ENCODE measurements at places on chromosomes 13 and 19.
A peak's percentile ranks its signal among the peaks of the same experiment; 100 is the strongest.

- no peak for DNase-seq
These were observed 49.3 kb upstream of the IL17D start for GRCh38 chr13:20654156-20654555.

DNA sequence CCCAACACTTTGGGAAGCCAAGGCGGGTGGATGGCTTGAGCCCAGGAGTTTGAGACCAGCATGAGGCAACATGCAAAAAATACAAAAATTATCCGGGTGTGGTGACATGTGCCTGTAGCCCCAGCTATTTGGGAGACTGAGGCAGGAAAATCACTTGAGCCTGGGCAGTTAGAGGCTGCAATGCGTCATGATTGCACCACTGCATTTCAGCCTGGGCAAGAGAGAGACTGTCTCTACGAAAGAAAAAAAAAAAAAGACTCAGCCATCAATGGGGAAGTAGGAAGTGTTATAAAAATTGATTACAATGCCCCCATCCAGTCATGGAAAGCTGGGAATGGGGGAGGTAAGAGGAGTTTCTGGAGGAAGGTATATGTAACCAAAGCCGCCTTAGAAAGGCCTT is 5.4 kb downstream of the TYK2 start:
- DNase-seq: no peak

GRCh38 chr19:4523306-4524110 is 5.2 kb upstream of the PLIN4 start:
- no peak for DNase-seq

DNA sequence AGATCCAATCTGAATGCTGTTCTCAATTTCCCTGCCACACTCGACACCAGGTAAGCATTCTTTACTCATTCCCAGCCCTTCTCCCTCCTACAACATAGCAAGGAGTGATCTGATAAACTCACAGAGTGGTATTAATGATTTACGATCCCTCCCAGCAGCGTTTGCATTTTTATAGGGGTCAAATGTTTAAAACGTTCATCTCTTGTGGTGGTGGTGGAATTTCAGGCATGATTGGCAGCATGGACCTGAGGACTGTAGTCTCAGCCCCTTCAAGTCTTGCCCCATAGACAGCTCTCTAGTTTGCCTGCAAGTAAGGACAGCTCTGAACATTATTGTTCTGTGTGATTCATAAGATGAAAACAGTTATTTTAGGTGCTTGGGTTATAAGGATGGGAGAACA is 565.7 kb downstream of the EFNB2 start:
- no peak for DNase-seq

DNA sequence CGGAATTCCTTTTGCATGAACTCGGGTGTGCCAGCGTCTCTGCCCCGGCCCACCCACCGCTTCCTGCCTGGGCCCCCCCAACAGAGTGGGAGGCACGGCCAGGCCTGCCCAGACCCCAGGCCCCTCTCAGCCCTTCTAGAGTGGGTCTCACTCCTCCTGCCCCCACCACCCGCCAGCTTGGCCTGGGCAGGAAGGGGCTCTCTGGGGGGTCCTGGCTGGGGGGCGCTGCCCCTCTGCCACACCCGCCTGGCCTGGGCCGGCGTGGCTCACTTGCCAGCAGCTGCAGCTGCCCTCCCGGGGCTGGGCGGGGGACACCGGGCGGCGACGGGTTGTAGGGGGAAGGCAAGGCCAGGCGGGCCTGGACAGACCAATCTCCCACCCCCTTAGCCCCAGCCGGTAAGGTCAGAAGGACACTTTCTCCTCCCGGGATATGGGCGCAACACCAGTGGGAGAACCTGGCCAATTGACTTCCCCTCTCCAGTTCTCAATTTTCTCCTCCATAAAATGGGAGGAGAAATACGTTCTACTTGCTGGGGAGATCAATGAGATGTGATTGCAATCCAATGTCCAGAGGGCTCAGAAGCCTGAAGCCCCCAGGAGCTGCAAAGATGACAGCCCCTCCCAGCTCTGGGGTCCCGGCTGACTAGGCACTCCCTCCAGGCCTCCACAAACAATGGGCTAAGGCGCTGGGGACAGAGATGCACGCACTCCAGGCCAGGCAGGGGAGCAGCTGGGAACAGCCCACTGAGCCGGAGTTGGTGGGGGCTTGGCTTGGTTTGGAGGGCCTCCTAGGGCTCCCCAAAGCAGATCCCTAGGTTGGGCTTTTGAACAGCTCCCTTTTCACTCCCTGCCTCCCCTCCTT is 2.4 kb downstream of the CRLF1 start:
- DNase-seq: no peak

DNA sequence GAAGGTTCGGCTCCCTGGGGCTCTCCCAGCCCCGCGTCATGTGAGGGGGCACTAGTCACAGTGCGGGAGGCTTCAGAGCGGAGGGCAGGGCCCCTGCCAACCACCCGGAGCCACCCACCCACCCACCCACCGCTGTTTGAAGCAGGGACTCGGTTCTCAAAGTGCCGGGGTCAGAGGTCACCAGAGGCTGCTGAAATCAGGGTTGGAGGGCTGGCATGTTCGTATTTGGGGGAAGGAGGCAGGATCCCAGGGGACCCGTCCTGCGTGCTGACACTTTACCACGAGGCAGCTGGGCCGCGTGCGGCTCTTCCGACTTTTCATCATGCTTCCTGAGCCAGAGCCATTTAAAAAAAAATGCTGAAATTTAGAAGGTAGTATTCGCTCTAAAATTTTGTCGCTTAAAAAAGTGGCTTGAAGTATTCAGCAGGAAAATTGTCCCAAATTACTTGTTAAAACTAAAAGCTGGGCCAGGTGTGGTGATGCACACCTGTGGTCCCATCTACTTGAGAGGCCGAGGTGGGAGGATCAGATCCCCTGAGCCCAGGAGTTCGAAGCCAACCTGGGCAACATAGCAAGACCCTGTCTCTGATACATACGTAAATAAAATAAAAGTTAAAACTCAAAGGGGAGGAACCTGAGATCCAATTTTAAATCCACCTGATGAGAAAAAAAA is 21.2 kb downstream of the ATP11A start:
- DNase-seq: no peak

GRCh38 chr19:17539238-17540117 is 16.0 kb upstream of the COLGALT1 start:
- peak; percentile 95 for DNase-seq

DNA sequence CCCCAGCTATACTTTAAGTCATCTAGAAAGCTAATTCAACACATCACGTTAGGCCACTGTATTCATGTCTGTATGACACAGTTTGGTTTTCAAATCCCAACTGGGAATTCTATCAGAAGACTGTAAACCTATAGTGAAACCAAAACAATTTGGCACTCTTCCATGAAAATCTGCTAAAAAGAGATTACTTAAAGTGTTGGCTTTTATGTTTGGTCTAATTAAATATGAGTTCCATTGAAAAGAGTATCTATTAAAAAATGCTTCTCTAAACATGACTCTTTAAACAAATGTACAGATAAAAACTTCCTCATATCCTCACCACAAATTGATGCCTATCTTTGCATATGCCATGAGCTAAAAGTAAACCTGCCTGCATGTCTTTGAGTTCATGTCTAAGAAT is 25.4 kb downstream of the PCDH9 start:
- DNase-seq: no peak

- DNase-seq: no peak
These were observed 1424.1 kb downstream of the SLITRK1 start for GRCh38 chr13:82458169-82458568.

- DNase-seq: no peak
These were observed 15.7 kb downstream of the STK11 start for GRCh38 chr19:1220976-1221903.

- DNase-seq: no peak
These were observed 860.3 kb downstream of the DIAPH3 start for GRCh38 chr13:59303433-59303832.

- no peak for DNase-seq
These were observed 539.5 kb downstream of the FGF9 start for GRCh38 chr13:22210134-22210930.

- DNase-seq: peak; percentile 90
These were observed at the start of gene ZNF613 for GRCh38 chr19:51926784-51927741. ZNF613 (plus strand) TSS chr19:51927472; CDS start chr19:51936221, 8,749 bp downstream.

DNA sequence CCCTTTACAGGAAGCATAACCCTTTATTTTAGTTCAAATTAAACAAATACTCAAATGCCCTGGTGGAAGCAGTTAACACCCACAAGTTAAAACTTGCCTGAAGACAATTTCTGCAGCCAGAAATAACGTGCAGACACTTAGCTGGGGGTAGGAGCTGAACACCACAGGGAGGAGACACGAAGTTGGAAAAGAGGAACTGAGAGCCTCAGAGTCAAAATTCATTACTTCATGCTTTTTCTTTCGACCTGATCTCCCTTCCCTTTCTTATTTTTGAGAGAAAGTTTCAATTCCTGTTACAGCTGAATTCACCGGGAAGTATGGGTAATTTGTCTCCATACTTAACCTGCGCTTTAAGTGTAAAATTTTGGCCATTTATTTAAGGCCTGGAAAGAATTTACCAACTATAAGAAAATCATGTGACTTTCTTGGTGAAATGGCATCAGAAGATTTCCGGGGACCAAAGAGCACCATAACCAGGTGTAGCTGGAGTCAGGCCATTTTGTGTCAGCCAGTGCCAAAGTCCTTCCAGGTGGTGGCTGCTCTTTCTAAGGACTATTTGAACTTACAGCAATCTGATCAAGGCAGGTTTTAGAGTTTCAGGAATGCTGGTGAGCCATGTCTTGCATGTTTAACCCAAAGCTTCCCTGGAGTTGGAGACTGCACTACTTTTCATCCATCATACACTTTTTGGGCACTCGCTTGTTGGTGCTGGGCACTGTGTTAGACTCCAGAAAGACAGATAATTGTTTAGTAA is 46.5 kb upstream of the RCBTB2 start:
- no peak for DNase-seq

- no peak for DNase-seq
These were observed 326.7 kb downstream of the RBM26 start for GRCh38 chr13:79079351-79079839.

GRCh38 chr13:45242070-45242469 is 41.2 kb upstream of the KCTD4 start:
- DNase-seq: no peak

- DNase-seq: no peak
These were observed 16.0 kb downstream of the NAPSA start for GRCh38 chr19:50349277-50350057.

DNA sequence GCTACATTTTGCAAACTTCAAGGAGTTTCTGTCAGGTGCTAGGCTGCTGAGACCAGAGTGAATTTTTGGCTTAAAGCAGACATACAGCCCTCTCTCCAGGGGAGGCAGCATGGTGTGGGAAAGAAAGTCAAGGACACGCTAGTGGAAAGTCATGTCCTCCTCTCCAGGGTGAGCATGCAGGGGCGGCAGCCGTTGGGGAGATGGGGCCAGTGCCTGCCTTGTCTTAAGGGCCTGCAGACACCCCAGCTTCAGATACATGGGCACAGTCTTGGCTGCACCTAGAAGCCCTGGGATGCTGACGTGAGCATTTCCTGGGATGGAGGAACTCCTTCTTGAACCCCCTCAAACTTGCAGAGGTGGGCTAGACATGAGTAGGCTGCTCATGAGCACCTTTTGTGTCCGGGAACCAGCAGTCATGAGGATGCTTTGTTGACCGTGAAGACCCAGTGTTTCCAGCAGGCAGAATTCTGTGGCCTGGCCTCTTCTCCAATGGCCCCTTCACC is 43.3 kb upstream of the PEPD start:
- no peak for DNase-seq

DNA sequence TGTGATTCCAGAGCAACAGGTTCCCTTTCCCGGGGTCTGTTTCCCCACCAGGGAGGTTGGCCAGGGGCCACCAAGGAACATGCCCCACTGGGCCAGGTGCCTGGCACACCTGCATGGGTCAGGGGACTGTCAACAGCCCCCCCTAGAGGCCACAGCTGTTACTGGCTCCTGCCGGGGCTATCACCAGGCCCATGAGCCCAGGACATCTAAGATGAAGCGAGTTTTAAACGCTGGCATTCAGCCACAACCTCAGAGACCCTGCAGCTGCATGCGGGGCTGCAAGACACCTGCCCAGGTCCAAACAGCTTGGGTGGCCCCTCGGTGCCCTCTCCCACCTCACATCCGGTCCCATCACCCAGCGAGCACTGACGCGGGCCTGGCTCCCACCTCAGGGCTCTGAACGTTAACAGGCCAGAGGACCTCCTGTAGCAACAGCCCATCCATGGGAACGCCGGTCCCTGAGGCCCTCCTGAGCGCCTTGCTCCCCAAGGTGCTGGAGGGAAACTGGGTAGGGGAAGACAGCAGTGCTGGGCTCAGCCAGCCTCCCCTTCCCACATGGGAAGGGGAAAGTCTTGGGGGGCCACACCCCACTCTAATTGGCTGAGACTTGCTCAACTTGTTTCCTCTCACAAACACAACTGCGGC is 12.0 kb downstream of the KHSRP start:
- no peak for DNase-seq

GRCh38 chr19:31179471-31179852 is 169.8 kb downstream of the TSHZ3 start:
- DNase-seq: no peak

GRCh38 chr13:59280297-59280696 is 883.4 kb downstream of the DIAPH3 start:
- DNase-seq: no peak

DNA sequence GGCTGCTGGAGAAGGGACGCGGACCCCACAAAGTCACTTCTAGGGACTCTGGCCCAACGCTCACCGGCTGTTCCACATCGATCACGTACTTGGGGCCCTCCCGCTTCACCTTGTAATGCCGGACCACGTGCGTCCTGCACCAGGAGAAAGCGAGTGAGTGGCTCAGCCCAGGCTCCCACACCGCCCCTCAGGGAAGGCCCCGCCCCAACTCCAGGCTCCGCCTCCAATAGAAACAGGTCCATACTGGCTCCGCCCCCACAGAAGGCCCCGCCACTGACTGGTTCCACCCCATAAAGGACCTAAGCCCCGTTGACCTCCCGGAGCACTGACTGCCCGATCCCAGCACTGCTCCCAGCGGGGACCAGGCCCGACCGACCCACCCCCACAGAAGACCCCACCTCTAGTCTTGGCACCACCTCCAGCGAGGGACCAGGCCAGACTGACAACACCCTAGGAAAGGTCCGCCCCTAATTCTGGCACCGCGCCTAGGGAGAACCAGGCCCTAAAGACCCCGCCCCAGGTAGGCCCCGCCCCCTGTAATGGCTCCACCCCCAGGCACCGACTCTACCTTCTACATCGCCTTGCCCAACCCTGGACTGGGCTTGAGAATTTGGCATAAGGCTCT is 11.3 kb downstream of the STAP2 start:
- DNase-seq: no peak

DNA sequence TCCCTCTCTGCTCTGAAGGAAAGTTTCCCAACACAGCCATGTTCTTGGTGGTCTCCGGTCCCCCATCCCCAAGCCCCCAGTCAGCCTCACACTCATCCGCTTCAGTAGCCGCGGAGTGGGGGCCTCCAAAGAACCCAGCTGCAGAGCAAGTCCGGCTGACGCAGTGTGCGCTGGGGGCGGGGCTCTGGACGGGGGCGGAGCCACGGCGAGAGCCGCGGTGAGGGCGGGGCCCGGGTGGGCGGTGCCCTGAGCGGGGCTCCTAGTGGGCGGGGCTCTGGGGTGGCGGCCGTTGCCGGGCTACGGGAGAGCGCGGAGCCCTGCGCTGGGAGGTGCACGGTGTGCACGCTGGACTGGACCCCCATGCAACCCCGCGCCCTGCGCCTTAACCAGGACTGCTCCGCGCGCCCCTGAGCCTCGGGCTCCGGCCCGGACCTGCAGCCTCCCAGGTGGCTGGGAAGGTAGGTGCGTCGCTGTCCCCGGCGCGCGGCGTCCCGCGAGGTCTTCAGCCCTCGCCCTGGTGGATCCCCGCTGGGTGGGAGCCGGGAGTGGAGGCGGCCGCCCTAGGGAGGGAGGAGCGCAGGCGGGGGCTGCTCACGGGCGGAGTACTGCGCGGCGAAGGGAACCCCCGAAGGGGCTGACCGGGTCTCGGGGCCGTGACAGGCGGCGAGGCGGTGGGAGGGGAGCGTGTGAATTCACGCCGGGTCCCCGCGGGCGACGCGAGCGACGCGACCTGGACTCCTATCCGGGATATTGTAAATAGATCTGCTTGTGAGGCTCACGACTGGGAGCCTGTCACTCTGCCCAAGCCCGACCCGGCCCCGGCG is 9.1 kb downstream of the TNFRSF19 start:
- peak; percentile 97 for DNase-seq
